Stimulated activated CD4-positive, alpha-beta T cell treated with anti-CD3 and anti-CD28 coated beads, Interleukin-12 subunit alpha, Interleukin-12 subunit beta, amount 100 ng/mL, for 24 hours (primary cell): ENCODE measurements at places on chromosomes 12 and 14.

DNA sequence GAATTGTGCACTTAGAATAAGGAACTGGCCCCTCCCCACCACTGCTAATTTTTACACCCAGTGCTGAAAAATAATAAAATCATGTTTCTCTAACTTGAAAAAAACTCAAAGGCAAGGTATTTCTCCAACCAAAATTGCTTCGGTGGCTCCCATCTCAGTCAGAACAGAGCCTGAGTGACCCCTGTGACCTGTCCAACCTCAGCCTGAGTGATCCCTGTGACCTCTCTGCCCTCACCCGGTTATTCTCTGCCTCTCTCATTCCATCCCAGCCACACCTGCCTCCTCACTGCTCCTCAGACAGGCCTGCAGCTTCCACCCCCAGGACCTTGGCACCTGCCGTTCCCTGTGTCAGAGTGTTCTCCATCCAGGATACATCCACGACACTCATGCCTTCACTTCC, 5.1 kb downstream of the SLC6A12 start:
- DNase-seq: no peak

GRCh38 chr14:105700622-105701288, 174.4 kb downstream of the TMEM121 start:
- no peak for DNase-seq

DNA sequence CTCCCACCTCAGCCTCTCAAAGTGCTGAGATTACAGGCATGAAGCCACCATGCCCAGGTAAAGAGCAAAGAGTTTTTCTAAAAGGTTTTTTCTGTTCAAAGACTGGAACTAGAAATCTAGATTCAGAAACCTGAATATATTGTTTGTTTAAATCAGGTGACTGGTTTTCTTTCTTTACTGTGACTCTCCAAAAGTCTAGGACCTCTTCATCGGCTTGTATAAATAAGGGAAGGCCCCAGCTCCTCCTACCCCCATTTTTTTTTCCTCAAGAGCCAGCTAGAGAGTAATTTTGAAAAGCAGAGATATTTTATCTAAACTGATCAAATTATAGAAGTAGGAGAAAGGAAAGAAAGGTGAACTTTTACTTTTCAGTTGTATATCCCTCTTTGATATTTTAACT, 48.0 kb downstream of the TMEM116 start:
- no peak for DNase-seq

DNA sequence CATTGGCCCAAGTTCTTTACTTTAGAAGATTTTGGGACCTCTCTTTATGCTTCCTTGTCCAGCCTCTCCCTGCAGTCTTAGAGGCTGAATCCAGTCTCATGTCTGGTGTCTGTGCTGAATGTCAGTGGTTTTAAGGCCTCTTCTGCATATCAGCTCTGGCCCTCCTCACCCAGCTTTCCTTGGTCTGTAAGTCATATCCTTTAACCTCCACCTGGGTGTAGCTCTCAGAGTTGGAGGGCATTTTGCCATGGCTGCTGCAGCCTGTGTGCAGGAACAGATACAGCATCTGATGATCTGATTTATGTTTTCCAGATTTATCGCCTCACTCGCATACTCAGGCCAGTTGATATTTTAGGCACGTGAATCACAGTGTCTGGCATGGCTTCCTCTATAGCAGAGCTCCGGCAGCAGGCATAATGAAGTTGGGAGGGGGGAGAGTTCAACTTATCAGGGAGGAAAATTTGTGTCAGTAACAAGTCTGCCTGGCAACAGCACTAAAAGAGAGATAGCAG, 335.0 kb downstream of the PCNX1 start:
- no peak for DNase-seq

- no peak for DNase-seq
Observed at GRCh38 chr14:85093631-85094330, 436.2 kb upstream of the FLRT2 start.

DNA sequence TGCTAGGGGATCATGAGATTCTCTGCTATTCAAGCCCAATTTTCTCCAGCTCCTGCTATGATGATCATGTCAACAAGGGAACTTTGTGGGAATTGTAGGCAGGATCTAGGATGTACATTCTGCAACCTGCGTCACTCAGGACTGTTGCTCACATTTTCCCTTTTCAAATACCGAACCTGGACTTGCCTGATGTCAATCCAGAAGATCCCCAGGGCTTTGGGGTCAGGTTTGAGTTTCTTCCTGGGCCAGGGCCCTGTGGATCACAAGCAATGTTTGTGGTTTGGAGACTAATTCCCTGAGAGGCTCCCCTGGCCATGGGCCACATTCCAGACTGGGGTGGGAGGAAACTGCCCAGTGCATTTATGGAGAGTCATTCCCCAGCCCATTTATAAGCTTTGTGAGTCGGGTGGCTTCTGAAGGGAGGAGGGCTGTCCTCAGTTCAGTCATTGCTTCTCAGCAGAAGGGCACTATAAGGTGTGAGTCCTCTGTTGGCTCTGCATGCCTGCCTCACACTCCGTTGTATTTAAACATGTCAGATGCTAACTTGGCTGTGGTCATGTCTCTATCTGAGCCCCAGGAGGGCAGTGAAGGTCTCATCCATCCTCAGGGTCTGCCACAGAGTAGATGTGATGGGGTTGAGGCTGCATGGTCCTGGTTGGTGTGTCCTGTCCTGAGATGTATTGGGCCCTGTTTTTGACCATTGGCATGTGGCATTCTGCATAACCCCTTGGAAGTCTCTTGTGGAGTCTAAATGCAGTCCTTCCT, 6.5 kb downstream of the KRT86 start:
- no peak for DNase-seq

- no peak for DNase-seq
Observed at GRCh38 chr14:64952598-64953309, 10.2 kb upstream of the GPX2 start.

- DNase-seq: no peak
Observed at GRCh38 chr14:81298122-81298521, 77.4 kb upstream of the GTF2A1 start.
